ENCODE measurements at places on chromosomes 7 and 10.

DNA sequence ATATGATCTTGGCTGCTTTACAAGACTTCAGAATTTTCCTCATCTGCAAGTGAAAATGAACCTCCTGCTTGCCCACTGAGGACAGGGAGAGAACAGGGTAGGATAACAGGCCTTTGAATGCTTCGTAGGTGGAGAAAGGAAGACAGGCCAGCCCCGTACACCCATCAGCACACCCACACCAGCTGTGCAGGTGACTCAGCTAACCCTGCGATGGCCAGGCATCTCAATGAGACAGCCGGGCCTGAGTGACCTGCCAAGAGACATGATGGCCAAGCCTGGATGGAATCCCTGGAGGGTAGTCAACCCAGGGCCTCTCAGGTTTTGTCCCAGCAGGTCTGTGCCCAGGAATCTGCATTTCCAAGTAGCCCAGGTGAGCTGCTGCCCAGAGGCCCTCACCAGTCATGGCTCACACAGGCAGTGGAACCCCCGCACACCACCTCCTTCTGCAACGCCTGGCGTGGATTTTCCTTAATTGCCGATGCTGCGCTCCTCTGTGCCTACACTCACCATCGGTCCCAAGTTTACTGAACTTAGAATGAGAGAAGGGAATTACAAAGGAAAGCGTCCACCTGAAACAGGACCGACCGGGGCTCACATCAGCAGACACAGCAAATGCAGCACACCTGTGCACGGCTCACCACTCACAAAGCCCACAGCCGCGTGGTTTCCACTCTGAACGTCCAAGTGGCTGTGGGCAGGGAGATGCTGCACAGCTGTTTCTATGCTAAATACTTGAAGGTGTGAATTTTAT is 163.7 kb downstream of the DIP2C start:
- DNase-seq: peak; percentile 41

GRCh38 chr10:113609704-113610108 is 54.1 kb downstream of the NRAP start:
- no peak for DNase-seq

DNA sequence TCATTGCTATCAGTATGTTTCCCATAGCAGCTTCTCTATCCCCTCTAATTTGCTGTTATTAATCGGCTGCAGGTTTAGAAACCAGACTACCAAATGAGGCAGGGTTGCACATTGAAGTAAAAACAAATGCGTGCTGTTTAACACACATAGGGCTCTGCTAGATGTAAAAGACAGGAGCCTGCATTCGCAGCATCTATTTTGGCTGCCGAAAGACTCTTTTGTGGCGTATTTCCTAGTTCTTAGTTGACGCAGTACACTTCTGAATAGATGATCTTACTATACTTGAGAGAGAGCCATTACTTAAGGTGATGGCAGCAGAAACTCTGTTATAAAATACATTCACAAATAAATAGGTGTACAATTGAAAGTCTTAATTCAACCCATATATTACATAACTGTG is 21.4 kb downstream of the SGCE start:
- no peak for DNase-seq

DNA sequence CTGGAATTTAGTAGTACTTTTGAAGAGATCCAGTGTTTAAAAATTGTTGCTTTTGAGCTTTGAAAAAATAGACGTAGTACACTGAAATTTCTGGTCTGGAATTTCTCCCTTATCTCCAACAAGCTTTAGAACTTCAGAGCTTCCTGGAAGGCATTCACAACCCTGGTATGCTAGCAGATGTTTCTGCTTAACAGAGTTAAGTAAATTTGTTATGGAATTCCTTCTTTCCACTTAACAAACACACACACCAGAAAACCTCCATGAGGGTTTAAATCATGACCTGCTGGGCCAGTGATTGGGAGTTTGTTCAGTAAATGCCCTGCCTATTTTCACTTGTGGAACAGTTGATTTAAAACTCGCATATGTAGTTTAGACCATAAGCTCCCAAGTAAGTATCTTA is 13.7 kb downstream of the ASB15 start:
- DNase-seq: no peak

All from upper lobe of right lung (tissue), 1 donor.